Thoracic aorta (tissue), 2 donors: ENCODE measurements at places on chromosomes 11 and 22. TPM values are rescaled to one million over a fixed set of nuclear protein-coding genes. Genes with fewer than 3 reads are reported as not detected.

The NOX4 gene
- total RNA-seq: 293 TPM

The SLC29A2 gene
- total RNA-seq: 3.0 TPM

The GRIA4 gene
- not detected for total RNA-seq

The SGSM1 gene
- 6.8 TPM for total RNA-seq

The C11orf42 gene
- total RNA-seq: not detected

The RIN1 gene
- 7.7 TPM for total RNA-seq

The POU2AF2 gene
- total RNA-seq: not detected

The KRTAP5-11 gene
- not detected for total RNA-seq

The SCGB1A1 gene
- total RNA-seq: not detected

The MEI1 gene
- total RNA-seq: 1.8 TPM

The PPP1CA gene
- total RNA-seq: 74.4 TPM

The MMP27 gene
- not detected for total RNA-seq

The PVALB gene
- total RNA-seq: not detected

The APOL2 gene
- 35.9 TPM for total RNA-seq

GRCh38 chr11:99567334-99567956 is 546.7 kb downstream of the CNTN5 start:
- no peak for DNase-seq

DNA sequence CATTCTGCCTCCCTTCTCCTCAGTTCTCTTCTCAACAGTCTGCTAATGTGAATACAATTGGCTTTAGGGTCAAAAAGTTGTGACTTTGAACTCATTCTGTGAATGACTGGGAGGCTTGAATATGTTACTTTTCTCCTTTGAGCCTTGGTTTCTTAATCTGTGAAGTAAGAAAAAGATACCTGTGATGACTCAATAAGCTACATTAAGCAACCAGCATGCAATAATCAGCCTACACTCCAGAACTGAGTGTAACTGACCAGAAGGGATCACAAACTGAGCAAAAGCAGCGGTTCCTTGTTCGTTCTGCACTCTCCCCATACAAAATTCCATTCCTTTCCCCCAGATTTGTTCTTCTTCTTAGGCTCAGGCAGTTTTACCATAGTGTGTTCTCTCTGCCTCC is 23.4 kb downstream of the ZNF202 start:
- no peak for DNase-seq

DNA sequence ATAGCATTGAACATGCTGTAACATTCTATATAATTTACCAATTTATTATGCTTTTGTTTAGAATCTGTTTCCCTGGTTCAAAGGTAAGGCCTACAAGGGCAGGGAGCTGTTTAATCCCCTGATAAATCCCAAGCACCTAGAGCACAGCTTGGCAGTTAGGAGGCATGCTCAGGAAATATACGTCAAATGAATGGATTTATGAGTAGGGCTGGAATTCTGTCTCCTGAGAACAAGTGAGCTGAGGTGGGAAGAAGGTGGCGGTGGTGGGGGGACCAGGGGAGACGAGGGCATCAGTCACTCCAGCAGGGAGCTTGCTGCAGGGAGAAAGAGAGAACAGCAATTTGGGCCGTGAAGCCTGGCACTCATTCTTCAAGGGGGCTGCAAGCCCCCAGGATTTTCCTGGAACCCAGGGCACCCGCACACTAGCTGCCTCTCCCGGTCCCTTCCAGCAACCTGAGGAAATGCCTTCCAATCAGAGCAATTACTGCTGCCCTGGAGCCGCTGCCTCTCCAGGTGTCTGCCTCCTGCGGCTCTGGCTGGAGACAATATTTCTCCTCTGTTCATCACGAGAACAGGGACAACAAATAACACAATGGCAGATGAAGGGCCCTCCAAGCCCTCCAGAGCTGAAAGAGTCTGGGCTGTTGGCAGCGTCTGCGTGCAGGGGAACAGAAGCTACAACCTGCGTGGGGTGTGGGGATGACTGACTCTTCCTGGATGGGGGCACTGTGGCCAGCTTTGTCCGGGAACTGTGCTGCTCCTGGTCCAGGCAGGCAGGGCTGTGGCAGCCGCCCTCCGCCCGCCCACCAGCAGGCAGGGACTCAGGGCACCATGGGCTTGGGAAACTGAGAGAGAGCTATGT is 233.4 kb downstream of the ST3GAL4 start:
- no peak for DNase-seq

- DNase-seq: no peak
Measured at GRCh38 chr22:19178065-19178656, 375 bp downstream of the SLC25A1 start.

DNA sequence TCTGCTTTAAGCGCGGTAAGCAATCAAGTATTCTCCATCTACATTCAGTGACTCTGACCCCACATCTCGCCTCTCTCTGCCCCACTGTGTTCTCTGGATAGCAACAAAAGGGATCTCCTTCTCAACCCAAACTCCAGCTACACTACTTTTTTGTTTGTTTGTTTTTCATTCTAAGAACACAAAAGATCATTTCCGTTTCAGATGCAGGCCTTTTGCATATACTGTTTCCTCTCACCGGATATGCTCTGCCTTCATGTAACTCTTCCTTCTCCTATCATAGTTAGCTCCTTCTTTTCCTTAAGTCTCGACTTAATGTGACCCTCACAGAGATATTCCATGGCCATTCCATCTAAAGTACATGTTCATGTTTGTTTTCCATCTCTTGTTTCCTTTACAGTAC is 179.8 kb upstream of the MTMR2 start:
- DNase-seq: no peak

- DNase-seq: no peak
Measured at GRCh38 chr11:132858223-132858622, 674.1 kb downstream of the OPCML start.

DNA sequence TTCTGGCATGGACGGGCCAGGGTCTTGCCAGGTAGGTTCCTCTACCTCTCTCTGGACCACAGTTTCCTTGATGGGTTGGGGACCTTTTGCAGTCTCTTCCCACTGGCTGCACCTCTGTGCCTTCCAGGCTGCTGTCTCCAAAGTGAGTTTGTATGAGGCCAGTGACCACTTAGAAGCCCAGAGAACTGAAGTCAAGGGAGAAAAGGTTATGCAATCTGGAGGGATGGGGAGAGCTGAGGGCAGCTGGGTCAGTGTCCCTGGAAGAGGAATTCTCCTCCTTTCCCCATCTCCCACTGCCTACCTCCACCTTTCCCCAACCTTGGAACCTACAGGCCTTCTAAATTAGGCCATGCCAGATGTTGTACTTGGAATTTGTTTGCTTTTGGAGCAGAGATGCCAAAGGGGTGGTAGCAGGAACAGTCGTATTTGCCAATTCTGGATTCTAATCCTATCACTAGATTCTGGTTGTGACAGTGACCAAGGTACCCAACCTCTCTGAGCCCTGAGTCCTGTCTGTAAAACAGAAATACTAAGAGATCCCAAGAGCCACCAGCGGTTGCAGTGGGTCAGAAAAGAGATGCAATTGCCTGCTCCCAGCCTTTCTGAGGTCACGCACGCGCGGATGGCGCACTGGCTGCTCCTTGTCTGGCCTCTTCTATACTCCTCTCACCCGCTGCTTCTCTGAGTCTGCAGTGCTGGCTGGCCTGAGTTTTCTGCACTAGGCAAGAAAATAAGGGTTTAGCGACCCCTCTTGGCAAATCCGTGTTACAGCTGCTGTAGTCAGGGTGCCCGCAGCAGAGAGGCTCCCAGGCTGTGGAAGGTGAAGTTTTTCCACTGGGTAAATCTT is 10.7 kb upstream of the ACCSL start:
- DNase-seq: peak; percentile 66

- peak; percentile 42 for DNase-seq
Measured at GRCh38 chr11:60786811-60787567, 1.9 kb downstream of the MS4A10 start.

- DNase-seq: no peak
Measured at GRCh38 chr11:61701242-61701886, 21.2 kb downstream of the DAGLA start.

DNA sequence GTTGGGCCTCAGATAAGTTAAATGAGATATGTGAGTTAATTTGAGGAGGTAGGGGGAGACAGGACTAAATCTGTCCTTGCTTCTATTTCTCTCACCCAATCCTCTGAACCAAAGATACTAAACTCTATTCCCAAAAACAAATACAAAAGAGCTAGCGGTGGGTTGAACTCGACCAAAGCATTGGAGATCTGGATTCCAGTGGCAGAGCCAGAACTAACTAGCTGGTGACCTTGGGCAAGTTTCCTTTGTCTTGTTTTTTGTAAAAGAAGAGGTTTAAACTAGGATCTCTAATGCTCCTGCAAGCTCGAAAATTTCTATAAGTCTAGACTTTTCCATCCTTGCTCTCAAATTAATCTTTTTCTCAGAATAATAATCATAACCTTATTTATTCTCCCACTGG is 1.5 kb downstream of the ME3 start:
- no peak for DNase-seq

DNA sequence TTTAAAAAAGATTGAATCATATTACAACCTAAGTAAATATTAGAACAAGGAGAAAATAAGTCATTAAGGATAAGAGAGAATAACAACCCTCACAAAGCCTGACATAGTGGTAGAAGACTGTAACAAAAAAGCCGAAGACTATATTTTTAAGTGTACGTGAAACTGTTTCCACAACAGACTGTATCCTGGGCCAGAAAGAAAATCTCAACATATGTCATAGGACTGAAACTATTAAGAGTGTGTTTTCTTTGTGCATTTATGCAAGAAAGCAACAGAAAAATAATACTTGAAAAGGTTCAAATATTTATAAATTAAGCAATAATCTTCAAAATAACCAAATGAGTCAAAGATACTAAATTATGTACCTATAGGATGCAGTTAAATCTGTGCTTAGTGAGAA is 309.8 kb downstream of the CASP12 start:
- DNase-seq: no peak

GRCh38 chr11:34145847-34146381 is 40.5 kb downstream of the NAT10 start:
- no peak for DNase-seq

GRCh38 chr22:26457661-26458272 is 25.8 kb downstream of the HPS4 start:
- DNase-seq: no peak

DNA sequence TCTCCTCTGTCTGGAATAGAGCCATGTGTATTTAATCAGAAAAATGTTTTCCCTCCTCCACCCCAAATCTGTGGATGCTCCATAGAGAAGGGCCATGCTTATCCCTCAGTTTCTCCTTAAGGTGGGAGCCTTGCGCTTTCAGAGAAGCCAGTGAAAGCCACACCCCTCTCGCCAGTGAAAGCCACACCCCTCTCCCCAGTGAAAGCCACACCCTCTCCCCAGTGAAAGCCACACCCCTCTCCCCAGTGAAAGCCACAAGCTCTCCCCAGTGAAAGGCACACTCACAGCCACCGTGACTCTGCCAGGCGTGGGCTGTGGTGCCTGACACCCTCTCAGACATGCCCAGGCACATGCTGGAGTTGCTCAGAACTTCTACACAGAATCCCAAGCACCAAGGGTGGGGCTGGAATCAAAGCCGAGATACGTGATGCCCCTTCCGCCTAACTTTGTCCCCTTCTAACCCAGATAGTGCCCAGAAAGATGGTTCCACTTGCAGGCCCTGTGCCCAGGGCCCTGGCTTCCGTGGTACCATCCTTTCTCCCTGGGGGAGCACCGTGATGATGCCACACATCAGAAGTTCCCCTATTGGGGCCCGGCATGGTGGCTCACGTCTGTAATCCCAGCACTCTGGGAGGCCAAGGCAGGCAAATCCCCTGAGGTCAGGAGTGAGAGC is 16.5 kb upstream of the PRR5 start:
- DNase-seq: no peak

GRCh38 chr11:108824545-108824944 is 159.7 kb downstream of the DDX10 start:
- no peak for DNase-seq

DNA sequence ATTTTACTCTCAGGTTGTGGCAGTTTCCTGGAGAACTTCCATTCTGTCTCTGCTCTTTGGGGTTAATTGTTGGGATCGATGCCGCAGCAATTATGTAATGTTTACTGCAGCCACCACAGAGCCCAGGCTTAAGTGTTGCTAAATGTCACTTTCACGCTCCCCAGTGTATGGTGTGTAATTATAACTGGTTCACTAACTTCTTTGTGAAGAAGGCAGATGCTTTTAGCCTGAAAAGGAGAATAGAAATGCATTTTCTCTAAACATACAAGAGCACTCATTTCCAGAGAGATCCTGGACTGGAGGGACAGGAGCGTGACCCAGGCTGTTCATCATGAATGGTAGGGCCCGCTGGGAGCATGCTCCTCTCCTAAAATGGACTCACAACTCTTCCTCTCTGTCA is 132.2 kb upstream of the PLET1 start:
- DNase-seq: no peak

GRCh38 chr22:35834061-35834460 is 116.4 kb downstream of the APOL5 start:
- no peak for DNase-seq

DNA sequence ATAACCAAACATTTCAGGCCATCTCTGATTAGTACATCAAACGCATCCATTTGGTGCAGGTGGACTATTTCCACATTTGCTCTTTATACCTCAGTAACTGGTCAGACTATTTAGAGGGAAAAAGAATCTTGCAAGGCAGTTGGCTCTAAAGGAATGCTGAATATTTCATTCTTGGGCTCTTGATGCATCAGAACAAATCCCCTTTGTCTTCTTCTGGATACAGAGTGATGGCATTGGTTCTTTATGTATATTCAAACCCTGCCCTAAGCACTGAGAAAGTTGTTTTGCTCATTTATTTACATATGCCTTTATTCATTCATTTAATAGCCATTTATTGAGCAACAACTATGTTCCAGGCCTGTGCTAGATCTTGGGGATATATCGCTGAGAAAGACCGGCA is 31.1 kb upstream of the RAB30 start:
- DNase-seq: no peak

DNA sequence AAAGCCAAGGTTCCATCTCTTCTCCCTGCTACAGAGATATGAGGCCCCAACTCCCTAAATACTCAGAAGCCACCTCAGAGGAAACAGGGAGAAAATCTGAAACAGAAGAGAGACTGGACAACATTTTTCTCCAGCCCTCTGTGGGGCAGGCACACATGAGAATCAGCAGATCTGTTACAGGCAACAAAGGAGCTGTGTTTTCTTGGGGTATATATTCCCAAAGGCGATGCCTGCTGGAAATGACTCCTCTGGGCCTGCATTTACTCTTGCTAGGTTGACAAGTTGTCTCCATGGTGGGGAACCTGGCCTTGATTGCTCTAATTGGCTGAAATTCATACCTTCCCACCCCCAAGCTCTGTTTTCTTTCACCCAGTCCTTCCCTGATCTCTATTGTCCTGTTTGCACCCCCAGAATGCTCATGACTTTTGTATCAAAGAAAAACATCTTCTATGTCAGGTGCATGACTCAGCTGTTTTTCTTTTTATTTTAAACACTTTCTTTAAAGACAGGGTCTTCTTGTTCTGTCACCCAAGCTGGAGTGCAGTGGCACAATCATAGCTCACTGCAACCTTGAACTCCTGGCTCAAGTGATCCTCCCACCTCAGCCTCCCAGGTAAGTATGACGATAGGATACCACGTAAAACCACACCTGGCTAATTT is 23.5 kb upstream of the P2RY6 start:
- no peak for DNase-seq
